ENCODE measurements at places on chromosomes 13 and 19.

DNA sequence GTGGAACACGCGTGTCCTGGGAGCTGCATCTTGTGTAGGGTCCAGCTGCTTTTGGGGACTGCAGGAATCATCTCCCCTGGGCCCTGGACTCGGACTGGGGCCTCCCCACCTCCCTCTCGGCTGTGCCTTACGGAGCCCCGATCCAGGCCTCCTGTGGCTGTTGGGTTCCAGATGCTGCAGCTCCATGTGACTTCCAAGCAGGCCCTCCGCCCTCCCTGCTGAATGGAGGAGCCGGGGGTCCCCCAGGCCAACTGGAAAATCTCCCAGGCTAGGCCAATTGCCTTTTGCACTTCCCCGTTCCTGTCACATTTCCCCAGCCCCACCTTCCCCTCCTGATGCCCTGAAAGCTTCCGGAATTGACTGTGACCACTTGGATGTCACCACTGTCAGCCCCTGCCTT, 6.2 kb upstream of the PGLS start:
- no peak for DNase-seq

DNA sequence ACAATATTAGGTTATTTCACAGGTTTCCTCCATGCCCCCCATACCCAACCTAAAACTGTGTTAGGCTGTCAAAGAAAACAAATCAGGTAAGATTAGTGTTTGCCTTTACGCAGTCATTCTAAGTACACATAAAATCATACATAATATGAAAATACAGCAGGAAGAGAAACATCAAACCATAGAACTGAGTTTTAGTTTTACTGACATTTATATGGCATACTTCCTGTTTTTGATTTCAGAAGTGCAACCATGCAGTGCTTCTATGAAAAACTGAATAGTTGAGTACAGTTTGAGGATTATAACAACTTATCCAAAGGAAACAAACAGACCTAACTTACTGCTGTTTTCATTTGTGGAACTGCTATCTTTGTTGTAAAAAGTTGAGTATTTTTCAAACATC, 91.3 kb downstream of the KCNRG start:
- DNase-seq = no peak

- no peak for DNase-seq
Observed at GRCh38 chr19:18412610-18413239, 6.5 kb upstream of the SSBP4 start.

DNA sequence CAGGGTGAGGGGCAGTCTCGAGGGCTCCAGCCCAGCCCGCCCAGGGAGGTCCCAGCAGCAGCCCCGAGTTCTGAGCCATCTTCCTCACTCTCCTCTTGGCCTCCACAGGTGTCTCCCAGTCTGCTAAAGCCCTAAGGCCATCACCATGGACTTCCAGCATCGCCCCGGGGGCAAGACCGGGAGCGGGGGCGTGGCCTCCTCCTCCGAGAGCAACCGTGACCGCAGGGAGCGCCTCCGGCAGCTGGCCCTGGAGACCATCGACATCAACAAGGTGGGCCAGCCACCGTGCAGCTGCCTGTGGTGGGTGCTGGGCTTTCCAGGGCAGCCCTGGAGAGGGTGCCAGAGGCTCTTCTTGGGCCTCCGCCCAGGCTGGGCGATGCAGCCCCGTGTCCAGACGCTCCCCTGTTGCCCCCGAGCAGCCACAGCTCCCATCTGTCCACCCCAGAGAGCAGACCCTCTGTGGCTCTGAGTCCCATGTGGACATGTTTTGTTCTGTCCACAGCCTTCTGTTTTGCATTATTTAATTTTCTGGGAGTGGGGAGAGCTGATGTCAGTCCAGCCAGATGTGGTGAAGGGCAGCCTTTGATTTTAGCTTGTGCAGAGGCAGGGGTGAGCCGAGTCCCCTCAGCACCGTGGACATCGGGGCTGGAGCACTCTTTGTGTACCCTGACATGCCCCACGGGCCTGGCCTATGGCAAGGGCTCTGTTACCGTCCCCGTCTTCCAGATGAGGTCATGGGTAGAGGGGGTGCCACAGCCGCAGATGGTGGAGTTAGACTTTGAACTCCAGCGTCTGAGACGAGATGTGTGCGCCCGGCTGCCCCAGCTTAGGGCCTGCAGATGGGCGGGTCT, 5.6 kb upstream of the AMH start:
- DNase-seq = no peak

- peak; percentile 26 for DNase-seq
Observed at GRCh38 chr19:29845574-29846176, 33.9 kb downstream of the CCNE1 start.

GRCh38 chr13:104641309-104641708, 1575.1 kb upstream of the SLC10A2 start:
- DNase-seq = no peak

DNA sequence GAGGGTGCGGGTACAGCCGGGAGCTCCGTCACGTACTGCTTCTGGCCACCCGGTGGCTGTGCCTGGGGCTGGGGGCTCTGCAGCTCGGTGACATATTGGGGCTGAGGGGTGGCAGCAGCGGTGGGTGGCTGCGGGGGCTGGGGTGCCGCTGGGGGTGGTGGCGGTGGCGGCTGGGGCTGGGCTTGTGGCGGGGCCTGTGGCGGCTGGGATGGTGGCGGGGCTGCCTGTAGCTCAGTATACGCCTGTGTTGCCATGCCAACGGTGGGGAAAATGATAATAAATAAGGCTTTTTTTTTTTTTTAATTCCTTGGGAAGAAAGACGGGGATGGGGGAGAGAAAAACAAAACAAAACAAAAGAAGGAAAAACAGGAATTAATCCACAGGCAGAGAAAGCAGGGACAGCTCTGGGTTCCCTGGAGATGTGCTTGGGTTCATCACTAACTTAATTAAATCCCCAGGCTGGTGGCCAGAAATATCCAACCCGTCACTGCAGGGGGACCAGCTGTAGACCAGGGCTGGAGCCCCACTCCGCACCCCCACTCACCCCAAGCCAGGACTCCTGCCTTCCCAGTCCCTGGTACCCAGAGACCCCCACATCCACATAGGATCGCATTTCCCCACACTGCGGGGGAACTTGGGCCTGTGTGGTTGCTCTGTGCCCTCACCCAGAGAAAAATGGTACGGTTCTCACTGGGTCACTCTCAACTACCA, 12.4 kb downstream of the RFX1 start:
- DNase-seq = no peak

DNA sequence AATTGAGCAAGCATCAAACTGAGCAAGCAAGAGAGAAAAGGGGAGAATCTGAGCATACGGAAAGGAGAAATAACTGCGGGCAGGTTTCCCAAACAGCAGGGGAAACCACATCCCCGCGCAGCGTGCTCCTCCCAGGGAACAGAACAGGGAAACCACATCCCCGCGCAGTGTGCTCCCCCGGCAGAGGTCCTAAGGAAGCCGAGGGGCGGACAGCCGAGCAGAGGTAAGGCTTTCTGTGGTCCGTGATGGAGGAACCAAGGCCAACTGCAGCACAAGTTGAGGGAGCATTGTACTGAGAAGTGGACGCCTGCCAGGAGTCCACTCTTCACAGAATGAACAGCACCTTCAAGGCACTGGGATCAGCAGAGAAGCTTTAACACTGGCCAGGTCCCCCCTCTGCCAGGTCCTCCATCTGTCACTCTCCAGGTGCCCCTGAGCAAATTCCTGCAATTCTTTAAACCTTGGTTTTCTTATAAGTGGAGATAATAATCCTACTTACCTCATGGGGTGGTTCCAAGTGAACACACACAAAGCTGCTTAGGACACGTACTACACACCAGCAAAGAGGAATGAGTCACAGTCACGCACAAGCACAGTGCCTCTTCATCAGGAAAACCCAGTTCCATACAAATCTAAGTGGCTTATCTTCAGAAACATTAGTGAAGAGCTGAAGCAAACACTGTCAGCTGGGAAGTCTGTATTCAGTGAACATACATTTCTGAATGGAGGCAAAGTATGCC, 23.0 kb upstream of the LAMP1 start:
- DNase-seq = no peak

- no peak for DNase-seq
Observed at GRCh38 chr19:5743630-5744029, 23.2 kb downstream of the CATSPERD start.

Data from GDM1 (cell line).